GM12864 (cell line): ENCODE measurements at places on chromosomes 11 and 22.

- DNase-seq = no peak
Observed at GRCh38 chr22:19044381-19044780, 77.8 kb downstream of the DGCR2 start.

GRCh38 chr11:108587109-108587508 lies 6.5 kb downstream of the EXPH5 start:
- no peak for DNase-seq

GRCh38 chr11:76719686-76720085 lies 49.1 kb upstream of the LRRC32 start:
- no peak for DNase-seq

GRCh38 chr11:112805658-112806057 lies 155.6 kb upstream of the NCAM1 start:
- DNase-seq = no peak

DNA sequence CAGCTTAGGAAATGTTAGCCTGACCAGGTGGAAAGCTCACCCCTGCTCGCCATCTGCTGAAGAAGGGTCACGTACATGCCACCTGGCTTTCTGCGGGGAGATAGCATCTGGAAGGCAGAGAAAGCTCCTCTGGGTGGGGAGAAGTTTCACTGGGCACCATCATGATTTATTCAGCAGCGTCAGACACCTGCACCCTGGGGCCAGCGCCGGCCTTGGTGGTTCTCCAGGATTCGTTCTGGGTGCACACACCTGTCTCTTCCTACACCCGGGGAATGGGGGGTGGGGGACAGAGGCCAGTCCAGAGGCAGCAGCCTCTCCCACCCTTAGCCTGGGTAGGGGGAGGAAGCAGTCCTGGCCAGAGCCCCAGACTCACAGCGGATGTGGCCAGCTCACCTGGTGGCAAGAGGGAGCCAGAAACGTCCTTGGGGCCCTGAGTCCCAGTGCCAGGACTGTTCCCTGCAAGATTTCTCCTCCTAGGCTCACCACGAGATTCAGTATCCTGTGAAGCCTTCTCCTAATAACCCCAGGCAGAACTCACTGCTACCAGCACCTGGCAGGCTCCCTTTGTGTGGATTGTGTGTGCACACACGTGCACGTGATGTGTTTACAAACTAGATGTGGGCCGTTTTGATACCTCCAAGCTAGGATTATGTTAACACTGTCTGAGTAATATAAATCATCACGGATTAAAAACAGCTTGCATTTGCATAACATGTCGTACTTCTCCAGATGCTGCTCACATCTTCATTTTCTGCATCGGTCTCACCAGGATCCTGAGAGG lies 17.3 kb upstream of the RASD2 start:
- DNase-seq = no peak
